ENCODE measurements at places on chromosomes 1 and 21.

GRCh38 chr1:244730153-244730933, 77.4 kb downstream of the DESI2 start:
- peak; percentile 77 for DNase-seq

GRCh38 chr21:23131177-23131576, 2133.0 kb downstream of the NCAM2 start:
- DNase-seq, result no peak

DNA sequence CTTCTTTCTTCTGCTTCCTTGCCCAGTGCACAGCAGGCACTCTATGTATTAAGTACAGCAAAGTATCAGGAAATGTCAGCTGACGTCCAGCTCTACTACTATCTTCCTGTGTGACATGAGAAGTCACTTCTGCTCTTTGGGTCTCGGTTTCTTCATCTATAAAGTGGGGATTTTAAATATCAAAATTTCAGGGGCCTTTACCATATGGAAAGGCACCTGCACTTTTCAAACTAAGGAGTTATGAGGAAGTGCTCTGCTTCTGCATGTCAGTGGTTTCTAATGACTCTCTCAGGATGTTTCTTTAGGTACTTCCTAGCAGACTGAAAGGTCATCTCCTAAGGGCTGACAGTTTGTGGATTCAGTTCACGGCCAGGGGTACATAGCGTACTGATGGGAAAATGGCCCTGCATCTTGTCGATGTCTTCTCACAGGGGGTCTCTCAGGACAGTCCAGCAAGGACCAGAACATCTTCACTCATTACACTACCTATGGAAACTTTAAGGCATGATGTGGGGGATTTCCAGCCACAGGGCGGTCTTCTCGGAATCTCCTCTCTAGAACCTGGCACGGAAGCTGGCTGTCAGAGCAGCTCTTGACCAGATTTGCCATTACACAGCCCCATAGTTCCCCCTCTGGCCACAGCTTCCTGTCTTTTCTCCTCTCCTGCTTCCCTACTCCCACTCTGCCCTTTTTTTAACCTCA, 42.0 kb upstream of the MTF1 start:
- DNase-seq, result no peak

GRCh38 chr1:9161963-9162362, 33.1 kb upstream of the GPR157 start:
- DNase-seq, result no peak

DNA sequence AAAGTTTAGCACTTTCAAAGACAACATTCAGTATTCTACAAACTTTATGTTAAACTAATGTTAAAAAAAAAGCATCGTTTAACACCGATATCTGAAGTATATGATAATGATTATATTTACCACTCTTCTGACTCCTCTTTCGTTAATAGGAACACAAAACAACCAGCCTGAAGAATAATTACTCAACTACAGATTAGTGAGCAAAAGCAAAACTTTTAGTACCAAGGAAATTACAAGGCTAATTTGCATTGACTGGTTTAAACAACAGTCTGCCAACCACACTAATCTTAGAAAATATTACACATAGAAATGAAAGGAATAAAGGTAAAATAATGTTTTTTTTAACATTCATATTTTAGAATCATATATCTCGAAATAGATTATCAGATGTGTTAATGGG, 500.7 kb downstream of the LMO4 start:
- DNase-seq, result no peak

- no peak for DNase-seq
Measured at GRCh38 chr1:166627558-166627957, 211.7 kb upstream of the POGK start.

All from right forelimb (tissue), 1 donor.